ENCODE measurements at places on chromosomes 11 and 22. TPM values are rescaled to one million over a fixed set of nuclear protein-coding genes. Genes with fewer than 3 reads are reported as not detected.

DNA sequence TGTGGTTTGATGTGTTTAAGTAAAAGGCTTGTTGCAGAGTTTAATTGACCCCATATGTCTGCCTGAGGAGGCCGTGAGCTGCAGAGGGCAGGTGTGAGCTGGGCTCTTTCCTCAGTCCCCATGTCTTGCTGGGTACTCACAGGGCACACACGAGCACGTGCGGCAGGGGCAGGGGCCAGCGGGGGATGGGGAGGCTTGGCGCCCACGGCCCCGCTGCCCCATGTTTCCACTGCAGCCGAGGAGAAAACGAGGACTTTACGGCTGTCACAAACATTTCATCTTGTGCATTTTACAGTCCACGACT is 24.7 kb upstream of the CCDC188 start:
- DNase-seq = no peak

DNA sequence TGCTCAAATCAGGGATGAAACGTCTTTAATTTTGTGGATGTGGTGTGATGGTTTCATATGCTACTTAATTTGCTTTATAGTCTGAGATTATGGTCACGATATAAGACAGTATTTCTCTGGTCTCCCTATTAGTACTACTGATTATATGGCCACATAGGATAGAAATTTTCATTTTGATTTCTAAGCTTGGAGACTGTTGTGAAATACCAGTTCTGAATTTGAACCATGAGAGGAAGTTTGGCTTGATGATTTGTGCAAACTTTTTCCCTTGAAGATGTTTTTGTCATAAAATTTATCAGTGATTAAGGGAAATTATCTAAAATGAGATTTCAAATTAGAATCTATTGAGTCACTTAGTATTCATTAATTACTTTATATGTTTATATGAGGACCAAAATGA is 2.7 kb downstream of the RNF169 start:
- DNase-seq = no peak

- no peak for DNase-seq
Measured at GRCh38 chr11:833849-834311, 1.1 kb downstream of the CD151 start.

- no peak for DNase-seq
Measured at GRCh38 chr11:24509114-24509513, 12.3 kb downstream of the LUZP2 start.

GRCh38 chr11:65078786-65079342 is 5.0 kb downstream of the CDCA5 start:
- DNase-seq = no peak

IGLL1 gene
- not detected for total RNA-seq

PKNOX2 gene
- total RNA-seq = 2.2 TPM

- no peak for DNase-seq
Measured at GRCh38 chr11:132644520-132645239, 887.6 kb downstream of the OPCML start.

- no peak for DNase-seq
Measured at GRCh38 chr11:79422866-79423265, 18.0 kb downstream of the TENM4 start.

NRXN2 gene
- total RNA-seq = 0.85 TPM

- peak; percentile 78 for DNase-seq
Measured at GRCh38 chr11:8729837-8730696, 47.5 kb downstream of the RPL27A start.

GRCh38 chr11:22349491-22349890 is 11.3 kb downstream of the SLC17A6 start:
- no peak for DNase-seq

AMOTL1 gene
- 18.0 TPM for total RNA-seq

CTTN gene
- total RNA-seq = 155 TPM

FAM181B gene
- 1.1 TPM for total RNA-seq

OR52N4 gene
- total RNA-seq = not detected

DNA sequence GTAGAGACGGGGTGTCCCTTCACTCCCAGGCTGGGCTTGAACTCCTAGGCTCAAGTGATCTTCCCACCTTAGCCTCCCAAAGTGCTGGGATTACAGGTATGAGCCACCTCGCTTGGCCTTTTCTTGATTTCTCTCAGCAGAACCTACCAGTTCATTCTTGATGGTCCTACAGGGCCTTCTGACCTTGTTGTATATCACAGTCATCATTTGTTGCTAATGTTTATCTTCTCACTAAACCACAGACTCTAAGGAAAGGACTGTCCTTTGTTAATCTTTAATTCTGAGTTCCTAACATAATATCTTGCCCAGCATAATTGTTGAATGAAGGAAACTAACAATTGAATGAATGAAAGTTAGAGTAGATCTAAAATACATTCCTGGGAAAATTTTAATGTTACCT is 22.0 kb upstream of the ZC3H12C start:
- DNase-seq = no peak

GRCh38 chr22:46192210-46192993 is 42.1 kb downstream of the PPARA start:
- no peak for DNase-seq

- DNase-seq = no peak
Measured at GRCh38 chr11:104898685-104899013, 389 bp upstream of the CASP12 start.

DNA sequence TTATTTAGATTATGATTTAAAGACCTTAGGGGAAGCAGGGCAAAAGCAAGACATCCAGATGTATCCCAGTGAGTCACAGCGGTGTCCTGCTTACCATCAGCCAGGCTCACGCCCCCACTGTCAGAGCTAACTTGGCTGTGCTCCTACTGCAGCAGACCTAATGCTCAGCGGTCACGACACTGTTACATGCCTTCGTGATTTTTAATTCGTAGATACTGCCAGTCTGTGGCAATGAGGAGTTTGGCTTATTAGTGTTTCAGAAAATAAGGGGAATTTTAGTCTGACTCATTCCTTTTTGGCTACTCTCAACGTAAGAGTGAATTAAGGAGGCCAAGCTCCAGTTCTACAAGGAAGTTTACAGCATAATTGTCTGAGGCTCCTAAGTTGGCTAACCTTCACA is 22.7 kb downstream of the EFCAB6 start:
- DNase-seq = no peak

MMP1 gene
- not detected for total RNA-seq

DNA sequence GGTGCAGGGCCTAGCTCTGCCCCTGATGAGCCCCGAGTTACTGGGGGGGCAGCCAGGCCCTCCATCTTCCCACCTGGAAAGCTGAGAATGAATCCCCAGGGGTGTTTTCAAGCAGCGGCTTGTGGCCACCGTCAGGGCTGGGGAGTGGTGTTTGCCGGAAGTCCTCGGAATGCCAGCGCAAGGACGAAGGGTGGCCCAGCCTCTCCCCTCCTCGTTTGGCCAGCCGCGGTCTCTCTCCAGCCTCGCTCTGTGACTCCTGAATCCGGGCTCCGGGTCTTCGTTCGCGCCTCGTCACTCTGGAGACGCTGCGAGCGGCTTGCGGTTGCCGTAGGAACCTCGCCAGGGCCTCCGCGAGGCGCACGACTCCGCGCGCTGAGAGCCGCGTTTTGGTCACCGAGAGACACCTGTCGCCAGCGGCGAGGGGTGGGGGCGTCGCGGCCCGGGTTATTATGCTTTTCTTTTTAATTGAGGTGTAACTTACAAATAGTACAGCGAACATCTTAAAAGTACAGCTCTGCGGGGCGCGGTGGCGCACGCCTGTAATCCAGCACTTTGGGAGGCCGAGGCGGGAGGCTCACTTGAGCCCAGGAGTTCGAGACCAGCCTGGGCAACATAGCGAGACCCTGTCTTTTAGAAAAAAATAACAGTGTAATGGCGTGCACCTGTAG is 6.3 kb upstream of the KDELR3 start:
- DNase-seq = peak; percentile 95

FOLR2 gene
- not detected for total RNA-seq

DNA sequence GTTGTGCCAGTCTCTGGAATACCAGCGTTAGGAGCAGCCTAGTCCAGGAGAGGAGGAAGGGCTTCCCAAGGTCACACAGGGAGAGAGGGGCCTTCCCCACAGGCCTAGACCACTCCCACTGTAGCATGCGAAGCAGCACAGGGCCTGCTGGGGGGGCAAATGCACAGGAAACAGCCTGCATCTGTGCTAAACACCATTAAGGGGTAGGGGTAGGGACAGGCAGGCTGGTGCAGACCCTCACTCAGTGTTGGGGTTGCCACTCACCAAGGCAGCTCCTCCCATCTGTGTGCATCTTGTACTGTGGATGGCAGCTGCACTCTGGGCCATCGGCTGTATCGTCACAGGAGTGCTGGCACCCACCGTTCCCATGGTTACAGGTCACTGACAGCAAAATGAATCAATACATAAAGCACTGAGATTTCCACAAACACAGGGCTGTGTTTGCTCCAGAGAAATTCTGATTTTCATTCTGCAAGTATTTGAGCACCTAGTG is 24.9 kb downstream of the SCUBE2 start:
- no peak for DNase-seq

OR10A2 gene
- total RNA-seq = not detected

KRTAP5-11 gene
- total RNA-seq = 0.92 TPM

Data from H7 (cell line).